RPMI7951 (cell line): ENCODE measurements at places on chromosomes 11 and 22.
A peak's percentile ranks its signal among the peaks of the same experiment; 100 is the strongest.

DNA sequence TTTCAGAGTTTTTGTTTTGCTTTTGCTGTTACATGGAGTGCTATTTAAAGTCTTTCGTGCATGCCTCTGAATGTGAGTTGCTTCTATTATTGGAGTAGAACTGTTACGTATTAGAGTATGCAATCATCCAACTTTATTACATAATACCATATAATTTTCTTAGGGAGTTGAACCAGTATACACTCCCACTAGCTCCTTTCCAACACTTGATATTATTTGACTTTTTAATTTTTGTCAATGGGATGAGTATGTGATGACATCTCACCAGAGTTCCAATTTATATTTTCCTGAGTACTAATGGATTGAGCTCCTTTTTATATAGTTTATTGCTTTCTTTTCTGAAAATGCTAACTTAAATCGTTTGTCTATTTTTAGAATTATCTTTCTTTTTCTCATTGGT, 90.9 kb downstream of the GRAMD1B start:
- DNase-seq, result no peak

DNA sequence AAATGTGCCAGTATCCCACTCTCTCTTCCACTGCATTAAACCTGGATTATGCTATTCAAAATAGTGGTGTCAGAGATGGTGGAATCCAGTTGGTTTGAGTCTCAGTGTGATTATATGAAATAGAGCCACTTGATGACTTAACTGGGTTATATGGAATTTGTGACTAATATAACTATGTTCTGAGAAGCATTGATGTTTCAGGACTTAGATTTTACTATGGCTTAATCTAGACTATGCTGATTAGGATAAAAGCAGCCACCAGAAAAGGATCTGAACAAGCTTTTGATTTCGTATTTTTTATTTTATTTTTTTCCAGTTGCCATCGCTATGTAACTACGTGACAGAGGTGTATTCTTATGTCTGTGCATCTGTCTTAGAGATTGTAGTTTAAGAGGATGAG, 39.1 kb downstream of the MS4A6A start:
- no peak for DNase-seq

DNA sequence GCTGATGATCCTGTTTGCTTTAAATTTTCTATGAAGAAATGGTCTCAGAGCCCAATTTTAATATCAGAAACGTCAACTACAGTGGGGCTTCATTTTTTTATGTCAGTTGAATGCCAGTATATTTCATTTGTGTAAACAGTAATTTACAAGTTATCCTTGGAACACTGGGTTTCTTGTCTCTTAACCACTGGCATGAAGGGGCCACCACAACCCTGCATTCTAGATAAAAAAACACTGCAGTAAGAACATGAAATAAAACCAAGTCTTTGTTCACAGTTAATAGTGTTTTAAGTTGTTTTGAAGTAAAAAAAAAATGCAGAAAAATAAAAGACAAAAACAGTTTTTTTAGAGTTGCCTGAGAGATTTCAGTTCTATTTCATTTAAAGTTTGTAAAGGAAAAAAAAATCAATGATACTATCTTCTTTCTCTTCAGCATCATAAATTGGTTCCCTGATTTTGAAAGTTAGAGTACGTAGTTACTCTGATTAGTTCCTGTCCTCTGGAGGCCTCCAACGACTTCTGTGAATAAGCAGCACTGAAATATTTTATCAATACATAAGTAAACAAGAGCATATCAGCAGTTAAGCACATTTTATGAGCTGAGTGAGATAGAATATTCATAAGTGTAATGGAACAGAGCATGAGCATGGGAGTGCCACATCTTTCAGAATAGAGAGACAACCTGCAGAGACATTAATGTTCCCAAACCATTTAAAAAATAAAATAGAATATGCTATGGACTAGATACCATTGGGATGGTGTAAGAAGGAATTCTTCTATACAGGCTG, 7.8 kb upstream of the DDI1 start:
- DNase-seq, result no peak

DNA sequence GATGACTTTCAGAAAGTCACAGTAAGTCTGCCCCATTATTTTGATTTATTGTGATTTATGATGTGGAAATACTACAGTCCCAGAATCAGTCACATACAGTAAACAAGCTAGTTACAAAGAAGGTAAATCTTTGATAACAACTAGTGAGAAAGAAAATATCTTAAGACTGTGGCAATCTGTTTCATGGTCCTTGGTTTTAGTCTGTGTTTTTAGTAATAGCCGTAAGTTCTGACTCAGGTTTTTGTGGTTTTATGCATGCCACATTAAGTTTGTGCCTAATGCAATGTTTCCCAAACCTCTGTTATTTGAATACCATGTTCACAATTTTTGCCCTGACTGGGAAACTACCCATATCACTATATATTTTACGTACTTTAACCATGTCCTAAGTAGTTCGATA, 6.7 kb downstream of the CEP295 start:
- DNase-seq, result peak; percentile 34

GRCh38 chr11:17719028-17719937, at the start of gene MYOD1:
Gene MYOD1, plus strand, starts transcription at chr11:17719571. Its CDS starts 212 bp downstream, at chr11:17719783.
- DNase-seq, result peak; percentile 13

GRCh38 chr11:63590024-63590788, 24.0 kb downstream of the PLAAT3 start:
- DNase-seq, result no peak

DNA sequence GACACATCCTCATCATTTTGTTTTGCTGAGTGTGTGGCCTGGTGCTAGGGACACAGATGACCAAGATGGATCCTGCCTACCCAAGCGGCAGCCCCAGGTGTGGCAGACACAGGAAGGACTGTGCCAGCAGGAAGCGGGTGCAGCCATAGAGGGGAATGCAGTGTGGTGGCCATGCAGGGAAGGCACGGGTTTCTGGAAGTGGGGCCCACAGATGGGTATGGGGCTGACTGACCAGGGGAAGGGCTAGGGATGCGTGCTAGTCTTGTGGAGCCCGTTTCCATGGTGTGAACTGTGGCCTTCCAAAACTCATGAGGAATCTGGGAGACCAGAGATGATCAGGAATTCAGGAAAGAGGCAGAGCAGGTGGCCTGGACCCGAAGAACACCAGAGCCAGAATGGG, 33.5 kb downstream of the YPEL1 start:
- DNase-seq, result no peak

DNA sequence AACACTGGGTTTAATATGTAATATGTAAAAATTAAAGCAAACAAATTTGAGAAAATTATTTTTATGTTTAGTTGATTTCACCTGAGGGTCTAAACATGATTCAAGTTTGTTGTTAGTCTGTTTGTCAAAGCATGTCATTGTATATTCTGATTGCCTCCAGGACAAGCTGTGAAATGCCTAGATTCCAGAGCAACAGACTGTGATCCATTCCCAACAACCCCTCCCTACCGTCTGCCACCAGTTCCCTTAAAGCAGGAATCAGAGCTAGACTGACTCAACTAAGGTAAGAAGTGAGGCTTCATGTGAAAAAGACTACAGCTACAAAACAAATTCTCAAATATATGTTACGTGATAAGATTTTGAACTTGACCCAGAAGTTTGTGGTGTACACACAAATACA, 304.2 kb downstream of the RAB38 start:
- no peak for DNase-seq

DNA sequence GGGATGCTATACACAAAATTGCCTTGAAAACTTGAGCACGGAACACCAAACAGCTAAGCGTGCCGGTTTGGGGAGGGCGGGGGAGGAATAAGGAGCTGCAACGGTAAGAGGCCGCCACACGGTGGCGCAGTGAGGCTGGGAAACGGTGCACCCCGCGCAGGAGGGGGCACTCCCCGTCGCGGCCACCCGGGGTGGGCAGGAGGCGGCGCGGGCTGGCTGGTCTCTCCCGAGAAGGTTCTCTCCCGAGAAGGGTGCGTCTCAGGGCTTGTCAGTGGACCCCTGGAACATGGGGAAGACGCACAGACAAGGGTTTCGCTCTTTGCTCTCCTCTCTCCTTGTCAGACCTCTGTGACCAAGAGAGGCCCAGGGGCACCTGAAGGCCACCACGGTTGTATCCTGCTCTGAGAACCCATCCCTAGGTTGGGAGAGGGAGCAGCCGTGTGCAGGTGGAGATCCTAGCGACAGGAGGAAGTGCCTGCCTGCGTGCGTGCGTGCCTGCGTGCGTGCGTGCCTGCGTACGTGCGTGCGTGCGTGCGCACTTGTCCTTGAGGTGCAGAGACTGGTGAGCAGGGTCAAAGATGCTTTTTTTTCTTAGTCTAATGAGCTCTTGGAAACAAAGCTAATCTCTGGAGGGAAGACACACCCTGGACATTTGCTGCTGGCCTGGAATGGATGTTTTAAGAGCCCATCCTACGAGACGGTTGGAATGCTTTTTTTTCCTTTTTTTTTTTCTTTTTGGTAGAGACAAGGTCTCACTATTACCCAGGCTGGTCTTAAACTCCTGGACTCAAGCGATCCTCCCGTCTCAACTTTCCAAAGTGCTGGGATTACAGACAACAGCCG, 18.1 kb upstream of the JAM3 start:
- DNase-seq, result peak; percentile 55
